ENCODE measurements at places on chromosomes 1 and 21.

DNA sequence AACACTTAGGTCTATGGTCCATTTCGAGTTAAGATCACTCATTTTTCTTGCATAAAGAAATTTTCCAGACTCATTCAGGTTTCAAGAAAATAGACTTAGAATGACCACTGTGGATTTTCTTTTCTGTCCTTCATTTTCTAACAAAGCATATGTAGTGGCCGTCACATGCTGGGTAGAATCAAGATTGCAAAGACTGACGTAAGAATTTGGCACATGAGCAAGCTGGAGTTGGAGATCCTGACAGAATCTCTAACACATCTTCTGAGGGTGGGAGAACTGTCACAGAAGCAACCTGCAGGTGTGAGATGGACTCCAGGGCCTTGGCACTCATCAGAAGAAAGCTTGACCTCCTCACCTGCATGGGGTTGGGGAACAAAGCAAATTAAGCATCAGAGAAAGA, 28.6 kb downstream of the KIF26B start:
- DNase-seq, result no peak

GRCh38 chr1:220012259-220012658, 34.0 kb downstream of the EPRS1 start:
- no peak for DNase-seq

DNA sequence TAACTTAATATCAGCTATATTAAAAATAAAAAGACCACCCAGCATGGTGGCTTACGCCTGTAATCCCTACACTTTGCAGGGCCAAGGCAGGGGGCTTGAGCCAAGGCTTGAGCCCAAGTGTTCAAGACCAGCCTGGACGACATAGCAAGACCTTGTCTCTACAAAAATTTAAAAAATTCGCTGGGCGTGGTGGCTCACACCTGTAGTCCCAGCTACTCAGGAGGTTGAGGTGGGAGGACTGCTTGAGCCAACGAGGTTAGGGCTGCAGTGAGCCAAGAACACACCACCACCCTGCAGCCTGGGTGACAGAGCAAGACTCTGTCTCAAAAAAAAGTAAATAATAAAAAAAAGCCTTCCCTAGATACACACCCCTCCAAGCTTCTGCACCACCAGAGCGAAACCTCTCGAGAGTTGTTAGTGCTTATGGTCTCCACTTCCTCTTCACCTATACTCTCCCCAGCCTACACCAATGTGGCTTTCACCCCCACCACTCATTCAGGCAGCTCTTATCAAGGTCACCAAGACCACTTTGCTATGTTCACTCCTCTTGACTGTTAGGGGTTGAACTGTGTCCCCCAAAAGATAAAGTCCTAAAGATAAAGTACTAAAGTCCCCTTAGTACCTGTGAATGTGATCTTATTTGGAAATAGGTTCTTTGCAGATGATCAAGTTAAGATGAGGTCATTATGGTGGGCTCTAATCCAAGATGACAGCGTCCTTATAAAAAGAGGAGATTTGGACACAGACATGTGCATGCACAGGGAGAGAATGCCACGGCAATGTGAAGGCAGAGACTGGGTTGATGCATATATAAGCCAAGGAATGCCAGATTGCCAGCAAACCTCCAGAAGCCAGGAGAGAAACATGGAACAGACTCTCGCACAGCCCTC, 6.8 kb upstream of the PPP1R15B start:
- DNase-seq, result no peak

GRCh38 chr1:151619489-151620093, 7.7 kb downstream of the SNX27 start:
- DNase-seq, result no peak

DNA sequence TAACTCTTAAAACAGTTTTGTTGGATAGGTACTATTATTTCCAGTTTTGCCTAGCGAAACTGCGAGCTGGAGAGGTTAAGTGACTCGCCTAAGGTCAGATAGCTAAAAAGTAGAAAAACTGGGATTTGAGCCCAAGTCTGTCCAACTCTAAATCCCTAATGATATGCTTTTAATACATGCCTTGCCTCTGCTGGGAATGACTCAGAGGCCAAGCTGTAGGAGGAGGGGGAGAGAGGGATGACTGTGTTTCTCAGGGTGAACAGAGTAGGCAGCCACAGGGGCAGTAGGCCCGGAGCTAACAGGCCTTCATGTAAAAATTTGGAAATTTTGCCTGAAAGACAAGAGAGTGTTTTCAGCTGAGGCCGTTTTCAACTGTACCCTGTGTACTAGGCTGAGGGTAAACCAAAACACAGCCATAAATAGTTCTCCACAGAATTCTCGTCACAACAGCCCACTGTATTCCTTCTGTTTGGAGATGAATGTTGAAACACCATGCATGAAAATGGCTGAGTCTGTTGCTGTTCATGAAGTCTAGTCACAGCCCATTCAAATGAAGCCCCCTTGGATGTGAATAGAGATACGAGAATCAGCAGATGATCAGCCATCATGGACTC, 107.5 kb upstream of the HOOK1 start:
- DNase-seq, result no peak
